Upper lobe of left lung (tissue), 6 donors: ENCODE measurements at places on chromosomes 7 and 10. TPM values are rescaled to one million over a fixed set of nuclear protein-coding genes. Genes with fewer than 3 reads are reported as not detected.

DNA sequence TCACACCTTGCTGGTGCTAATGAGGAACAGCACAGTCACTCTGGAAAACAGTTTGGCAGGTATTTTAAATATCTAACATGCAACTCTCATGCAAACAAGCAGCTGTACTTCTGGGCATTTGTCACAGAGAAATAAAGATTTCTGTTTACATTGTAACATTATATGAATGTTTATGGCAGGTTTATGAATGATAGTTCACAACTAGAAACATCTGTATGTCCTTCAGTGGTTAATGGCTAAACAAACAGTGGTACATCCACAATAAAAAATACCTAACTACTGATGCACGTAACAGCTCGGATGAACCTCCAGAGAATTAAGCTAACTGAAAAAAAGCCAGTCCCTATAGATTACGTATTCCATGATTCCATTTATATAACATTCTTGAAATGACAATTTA lies 109.6 kb downstream of the GPR37 start:
- H3K27me3 ChIP-seq = no peaks in the 10 kb centered on the region
- DNase-seq = no peak
- H3K4me3 ChIP-seq = no peak overlapping the region
- no peaks in the 10 kb centered on the region for H3K4me1 ChIP-seq
- H3K36me3 ChIP-seq = no peaks in the 10 kb centered on the region
- no peak overlapping the region for H3K27ac ChIP-seq

GRCh38 chr7:129777993-129778769 lies 166.7 kb downstream of the NRF1 start:
- no peak for DNase-seq
- peak overlapping the region; percentile 66 for H3K4me3 ChIP-seq
- H3K27me3 ChIP-seq = peaks cover 30% of the 10 kb centered on the region
- H3K27ac ChIP-seq = no peak overlapping the region

DNA sequence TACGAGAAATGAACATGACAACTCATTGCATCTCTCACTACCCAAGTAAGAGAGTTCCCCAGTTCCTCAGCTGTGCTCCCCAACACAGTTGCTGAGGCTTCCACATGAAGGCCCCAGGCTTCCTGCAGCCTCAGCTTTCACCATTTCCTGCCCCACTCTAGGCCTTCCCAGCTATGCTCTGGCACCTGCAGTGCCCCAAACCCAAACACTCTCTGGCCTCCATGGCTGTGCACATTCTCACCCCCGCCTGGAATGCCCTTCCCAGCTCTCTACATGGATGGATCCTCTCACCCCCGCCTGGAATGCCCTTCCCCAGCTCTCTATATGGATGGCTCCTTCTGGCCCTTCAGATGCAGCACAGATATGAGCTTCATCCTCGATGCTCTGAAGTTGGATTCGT lies 61.3 kb downstream of the KIAA1549 start:
- H3K4me3 ChIP-seq = no peak overlapping the region
- H3K4me1 ChIP-seq = no peaks in the 10 kb centered on the region
- H3K27me3 ChIP-seq = no peaks in the 10 kb centered on the region
- no peak overlapping the region for H3K27ac ChIP-seq
- DNase-seq = no peak
- H3K36me3 ChIP-seq = peaks cover 17% of the 10 kb centered on the region

DNA sequence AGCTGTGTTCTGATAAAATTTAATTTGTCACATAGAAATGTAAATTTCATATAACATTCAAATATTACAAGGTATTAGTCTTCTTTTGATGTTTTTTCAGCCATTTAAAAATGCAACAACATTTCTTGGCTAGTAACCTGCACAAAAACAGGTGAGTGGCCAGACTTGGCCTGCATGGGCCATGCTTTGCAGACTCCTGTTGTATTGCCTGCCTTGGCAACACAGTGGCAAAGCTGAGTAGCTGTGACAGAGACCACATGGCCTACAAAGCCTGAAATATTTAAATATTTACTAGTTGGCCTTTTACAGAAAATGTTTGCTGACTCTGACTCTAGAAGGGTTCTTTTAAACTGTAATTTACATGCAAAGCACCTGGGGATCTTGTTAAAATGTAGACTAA lies 13.5 kb upstream of the TBX20 start:
- H3K27ac ChIP-seq = no peak overlapping the region
- no peak overlapping the region for H3K4me3 ChIP-seq
- no peak for DNase-seq

DNA sequence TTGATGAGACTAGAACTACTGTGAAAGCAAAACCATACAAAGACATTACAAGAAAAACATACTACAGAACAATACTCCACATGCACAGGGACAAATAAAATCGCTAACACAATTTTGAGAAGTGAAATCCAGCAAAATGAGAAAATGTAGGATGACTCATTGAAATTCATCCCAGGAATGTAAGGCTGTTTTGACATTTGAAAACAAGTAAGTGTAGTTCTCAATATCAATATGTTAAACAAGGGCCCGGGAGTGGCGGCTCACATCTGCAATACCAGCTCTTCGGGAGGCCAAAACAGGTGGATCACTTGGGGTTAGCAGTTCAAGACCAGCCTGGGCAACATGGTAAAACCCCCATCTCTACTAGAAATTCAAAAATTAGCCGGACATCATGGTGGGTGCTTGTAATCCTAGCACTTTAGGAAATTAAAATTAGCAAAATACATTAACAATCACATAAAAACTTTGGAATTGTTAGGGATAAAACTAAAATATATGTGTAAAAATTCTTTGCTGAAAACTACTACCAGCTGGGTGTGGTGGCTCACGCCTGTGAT lies 113.7 kb upstream of the ADARB2 start:
- no peaks in the 10 kb centered on the region for H3K36me3 ChIP-seq
- no peak for DNase-seq

DNA sequence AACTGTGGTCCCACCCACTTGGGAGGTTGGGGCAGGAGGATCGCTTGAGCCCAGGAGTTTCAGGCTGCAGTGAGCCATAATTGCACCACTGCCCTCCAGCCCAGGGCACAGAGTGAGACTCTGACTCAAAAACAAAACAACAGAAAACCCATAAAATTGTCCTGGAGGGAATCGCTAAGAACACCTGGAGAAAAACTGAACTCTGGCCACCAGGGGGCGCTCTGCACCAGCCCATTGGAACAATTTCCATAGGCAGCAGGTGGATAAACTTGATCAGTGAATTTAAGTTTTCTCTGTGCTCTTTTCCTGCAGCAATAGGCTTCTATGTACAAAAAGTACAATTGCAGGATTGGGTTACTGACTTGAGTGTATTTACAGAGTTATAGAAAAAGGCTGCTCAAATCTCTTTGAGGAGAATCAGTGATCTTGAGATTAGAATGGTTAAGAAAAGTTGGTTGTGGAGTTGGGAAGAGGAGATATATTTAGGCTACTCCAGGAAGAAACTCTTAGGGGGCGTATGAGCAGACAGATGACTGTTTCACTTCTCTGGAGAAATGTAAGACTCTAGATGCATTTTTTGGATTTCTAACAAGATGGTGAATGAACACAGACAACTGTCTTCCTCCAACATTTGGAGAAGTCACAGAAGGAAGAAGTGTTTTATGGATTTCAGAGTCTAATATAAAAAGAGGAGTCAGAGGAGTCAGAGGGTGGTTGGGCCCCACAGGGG lies 274.9 kb upstream of the GALNT17 start:
- DNase-seq = peak; percentile 49
- H3K4me3 ChIP-seq = no peak overlapping the region
- no peak overlapping the region for H3K27ac ChIP-seq
- no peaks in the 10 kb centered on the region for H3K36me3 ChIP-seq

Gene SGMS1
- 193 TPM for total RNA-seq

Gene WDR86
- total RNA-seq = 5.4 TPM
